ENCODE measurements at places on chromosomes 4 and X.

- no peak for DNase-seq
Observed at GRCh38 chrX:27987862-27988646, 6.8 kb upstream of the DCAF8L1 start.

GRCh38 chr4:99028187-99028586, 32.7 kb downstream of the METAP1 start:
- DNase-seq: no peak

DNA sequence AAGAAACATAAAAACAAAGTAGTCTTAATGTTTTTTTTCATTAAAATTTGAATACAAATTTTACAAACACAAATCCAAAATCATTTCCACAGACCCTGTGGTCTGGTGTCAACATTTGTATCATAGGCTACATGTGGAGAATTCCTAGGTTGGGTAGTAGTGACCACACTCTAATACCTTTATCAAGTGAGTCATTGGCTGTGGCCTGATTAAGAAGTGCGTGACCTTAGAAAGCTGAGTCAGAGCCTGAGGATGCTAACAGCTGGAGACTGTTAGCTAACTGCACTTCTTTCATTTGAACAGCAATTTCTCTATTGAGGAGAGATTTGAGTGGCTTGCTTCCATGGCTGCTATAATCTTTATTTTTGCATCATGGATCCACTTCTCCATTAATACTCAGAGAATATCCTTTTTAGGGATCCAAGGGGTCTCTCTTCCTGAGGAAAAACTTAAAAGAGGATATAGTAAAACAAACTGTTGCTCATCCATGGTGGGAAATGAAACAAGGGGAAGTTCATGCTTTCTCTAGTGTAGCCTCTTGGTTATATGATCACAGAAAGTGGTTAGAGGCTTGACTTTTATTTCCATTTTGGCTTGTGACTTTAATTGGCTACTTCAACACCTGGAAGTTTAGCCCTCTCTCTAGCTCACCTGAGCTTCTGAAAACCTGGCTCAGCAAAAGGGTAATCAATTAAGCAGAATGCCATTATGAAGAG, 335.8 kb downstream of the PABPC4L start:
- no peak for DNase-seq

DNA sequence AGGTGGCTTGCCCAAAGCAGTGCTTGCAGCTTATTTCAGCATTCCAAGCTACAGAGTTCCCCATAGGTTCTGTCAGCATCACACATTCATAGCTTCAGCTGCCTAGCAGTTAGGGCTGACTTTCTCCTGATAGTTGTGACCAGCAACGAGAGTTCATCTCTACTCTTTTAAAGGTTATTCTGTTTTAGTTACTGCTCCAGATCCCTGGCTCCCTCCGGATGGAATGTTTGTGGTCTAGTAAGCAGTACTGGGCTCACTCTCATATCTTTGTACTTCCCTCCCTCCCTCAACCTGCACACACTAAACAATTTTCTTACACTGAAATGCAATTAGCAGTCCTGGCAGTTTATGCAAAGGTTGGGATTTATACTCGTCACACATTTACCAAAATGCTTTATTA, 43.9 kb downstream of the PTTG2 start:
- DNase-seq: no peak

DNA sequence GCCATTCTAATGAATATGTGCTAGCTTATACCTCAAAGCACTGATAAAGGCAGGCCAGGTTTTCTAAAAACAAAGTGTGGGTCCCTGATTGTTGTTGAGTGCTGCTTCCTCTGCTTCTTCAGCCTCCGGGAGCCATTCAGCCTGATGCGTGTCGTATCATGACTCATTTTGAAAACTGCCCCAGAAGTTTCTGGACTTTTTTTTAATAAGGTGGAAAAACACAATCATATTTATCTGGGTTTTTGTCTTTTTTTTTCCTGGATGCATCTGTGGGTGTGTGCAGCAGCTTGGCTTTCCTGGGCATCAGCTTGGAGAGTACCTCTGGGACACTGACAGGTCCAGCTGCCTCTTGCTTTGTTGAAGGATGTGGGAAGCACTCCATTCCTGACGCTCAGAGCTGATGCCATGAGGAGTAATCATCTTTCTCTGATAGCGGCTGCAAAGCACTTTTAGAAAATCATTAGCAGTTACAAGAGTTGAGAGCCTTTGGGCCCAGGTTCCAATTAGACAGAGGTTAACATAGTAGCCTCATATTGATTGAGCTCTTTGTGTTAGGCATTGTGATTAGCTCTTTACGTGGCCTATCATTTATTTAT, 66.9 kb downstream of the PARM1 start:
- no peak for DNase-seq

DNA sequence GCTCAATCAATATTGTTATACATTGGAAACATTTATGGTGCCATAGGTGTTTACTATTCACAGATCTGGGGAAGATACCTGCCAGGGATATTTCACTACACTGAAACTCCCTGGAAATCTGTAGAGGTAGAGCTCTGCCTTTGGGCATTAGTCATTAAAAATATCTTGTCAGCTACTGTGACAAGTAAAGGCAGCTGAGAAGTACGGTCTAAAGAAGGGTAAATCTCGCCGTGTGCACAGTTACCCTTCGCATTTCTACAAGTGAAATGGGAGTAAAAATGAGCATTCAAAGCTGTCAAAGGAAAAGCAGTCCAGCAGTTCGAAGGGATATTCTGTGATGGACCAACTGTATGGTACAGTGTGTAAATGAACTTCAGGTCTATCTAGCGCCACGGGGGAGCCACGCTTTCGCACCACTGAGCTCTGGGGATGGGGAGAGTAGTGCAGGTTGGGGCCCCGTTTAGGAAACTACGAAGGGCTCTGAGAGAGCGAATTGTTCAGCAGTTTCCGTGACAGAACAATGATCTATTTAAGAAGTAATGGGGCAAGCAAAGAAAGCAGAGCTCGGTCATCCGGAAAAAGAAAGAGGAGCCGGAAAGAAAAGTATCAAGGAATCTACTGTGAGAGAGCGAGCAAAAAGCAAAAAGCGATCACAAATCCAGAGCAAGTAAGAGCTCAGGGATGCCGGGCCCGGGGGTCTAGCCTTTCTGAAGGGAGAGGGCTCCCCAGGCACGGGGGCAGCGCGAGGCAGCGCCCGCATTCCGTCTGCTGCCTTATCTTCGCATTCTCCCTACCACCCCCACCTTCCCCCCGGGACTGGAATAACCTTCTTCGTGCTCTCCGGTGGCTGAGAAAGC, 646 bp downstream of the TIGD4 start:
- DNase-seq: peak; percentile 30

DNA sequence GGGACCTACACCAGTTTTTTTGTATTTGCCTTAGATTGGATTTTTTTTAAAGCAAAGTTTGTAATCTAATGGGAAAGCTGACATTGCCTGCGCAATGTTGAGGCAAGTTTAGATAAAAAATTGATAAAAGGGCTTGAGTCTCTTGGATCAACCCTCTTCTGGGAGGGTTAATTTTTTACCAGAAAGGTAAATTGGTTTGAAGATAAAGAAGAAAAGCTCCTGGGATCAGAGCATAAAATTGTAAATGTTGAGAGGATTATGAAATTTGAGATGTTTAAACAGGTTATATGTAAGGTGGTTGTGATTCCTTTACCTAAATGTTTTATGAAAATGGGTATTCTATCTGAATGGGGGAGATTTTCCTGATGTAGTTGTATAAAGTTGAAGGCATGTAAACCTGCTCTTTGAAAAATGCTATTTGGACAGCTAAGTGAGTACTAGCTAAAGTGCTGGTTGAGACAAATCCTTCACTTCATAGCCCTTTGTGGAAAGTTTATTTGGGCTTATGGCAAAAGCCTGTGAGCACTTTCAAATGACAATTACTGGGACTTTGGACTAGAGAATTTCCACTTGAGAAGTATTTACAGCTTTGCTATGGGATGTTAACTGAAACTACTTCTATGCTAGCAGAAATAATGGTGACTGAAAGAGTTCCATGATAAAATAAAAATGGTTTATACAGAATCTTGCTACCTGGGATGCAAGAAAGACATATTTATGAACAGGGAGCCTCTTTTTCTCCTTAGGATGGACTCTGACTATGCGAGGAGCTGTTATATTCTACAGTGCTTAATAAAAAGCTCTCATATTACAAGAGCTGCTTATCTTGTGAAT, 56.2 kb downstream of the UGT2B10 start:
- DNase-seq: no peak

DNA sequence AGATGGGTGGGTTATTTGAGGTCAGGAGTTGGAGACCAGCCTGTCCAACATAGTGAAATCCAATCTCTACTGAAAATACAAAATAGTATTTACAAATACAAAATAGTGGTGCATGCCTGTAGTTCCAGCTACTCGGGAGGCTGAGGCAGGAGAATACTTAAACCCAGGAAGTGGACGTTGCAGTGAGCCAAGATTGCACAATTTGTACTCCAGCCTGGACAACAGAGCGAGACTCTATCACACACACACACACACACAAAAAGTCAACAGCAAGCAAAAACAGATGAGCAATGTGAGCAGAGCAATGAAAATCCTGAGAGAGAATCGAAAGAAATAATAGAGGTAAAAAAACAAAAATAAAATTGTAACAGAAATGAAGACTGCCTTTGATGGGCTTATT, 168.8 kb downstream of the PCDH18 start:
- no peak for DNase-seq

DNA sequence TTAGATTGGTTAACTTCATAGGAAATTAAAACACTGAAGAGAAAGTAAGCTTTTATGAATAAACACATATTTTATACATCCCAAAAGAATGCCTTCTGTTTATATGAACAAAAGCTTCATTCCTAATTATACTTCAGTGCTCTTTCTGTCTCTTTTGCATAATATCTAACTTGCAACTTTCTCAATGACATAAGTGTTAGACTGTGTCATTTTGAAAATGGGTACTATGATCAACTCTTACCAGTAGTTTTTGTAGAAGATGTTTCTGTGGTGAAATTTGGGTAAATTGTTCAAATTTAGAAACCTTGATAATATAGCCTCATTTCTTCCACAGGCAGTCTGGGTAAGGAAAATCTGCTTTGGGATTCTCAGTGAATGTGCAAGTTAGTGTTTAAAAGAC, 991.4 kb downstream of the CCSER1 start:
- no peak for DNase-seq

- no peak for DNase-seq
Observed at GRCh38 chrX:17030580-17031270, 84.3 kb downstream of the REPS2 start.

GRCh38 chr4:105548483-105548882, 3.9 kb upstream of the ARHGEF38 start:
- DNase-seq: no peak

GRCh38 chr4:24912252-24913118, at the start of gene CCDC149:
Gene CCDC149 (minus strand): TSS chr4:24913042. CDS start chr4:24912864, 178 bp downstream.
- DNase-seq: no peak

GRCh38 chr4:6732441-6733357, 16.7 kb downstream of the BLOC1S4 start:
- no peak for DNase-seq

- no peak for DNase-seq
Observed at GRCh38 chr4:138891631-138892031, 124.0 kb upstream of the NOCT start.

- DNase-seq: peak; percentile 8
Observed at GRCh38 chr4:83503974-83504373, 19.1 kb upstream of the ABRAXAS1 start.

DNA sequence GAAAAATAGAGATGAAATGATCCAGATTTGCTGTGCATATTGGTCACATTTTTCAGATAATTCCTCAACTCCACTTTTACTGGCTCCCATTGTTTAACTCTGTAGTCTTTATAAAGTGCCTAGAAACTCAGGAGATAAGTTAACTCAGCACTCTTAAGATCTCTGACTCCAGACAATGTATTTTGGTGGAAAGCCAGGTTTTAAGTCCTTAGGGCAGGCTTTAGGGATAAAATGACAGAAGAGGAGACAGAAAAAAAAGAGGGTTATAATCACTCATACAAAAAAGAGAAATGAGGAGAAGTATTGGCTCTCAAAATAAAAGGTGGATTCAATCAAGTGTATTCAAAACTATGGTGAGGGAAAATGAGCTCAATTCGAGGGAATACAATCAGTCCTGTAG, 674.8 kb upstream of the INTU start:
- no peak for DNase-seq

DNA sequence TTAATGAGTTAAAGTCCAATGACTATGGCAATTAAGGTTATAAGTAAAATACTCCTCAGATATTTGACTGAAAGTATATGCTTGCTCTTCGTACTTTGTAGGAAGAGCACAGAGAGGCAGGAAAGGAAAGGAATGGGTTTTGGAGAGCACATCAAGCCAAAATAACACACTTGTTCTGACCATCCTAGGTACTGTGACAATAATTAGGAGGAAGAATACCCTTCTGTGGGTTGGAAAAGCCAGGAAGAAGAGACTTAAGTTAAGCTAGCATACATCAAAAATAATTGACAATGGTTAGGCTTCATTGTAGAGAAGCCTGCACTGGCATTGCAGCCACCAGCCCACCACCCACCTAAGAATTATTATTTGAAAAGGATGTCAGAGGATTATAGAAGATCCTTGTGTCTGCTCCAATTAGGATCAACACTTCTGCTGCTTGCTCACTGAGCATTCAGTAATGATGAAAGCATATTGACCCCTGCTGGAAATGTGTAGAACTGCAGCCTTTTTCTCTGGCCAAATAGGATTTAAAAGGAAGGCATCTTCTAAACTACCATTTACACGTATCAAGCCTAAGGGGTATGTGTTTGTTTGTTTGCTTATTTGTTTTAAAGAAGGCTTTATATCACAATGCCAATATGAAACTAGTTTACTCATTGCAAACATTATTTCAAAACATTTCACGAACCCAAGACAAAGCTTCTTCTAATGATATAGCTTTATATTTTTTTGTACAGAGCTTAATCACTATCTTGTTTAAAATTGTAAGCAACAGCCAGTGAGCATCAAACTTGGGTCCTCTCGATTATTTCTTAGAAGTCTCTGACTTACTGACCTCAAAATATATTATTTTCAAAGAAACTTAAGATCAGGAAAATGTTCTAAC, 286.2 kb upstream of the TET2 start:
- peak; percentile 12 for DNase-seq

GRCh38 chrX:119488749-119489148, 20.5 kb downstream of the SLC25A5 start:
- peak; percentile 37 for DNase-seq
